ENCODE measurements at places on chromosomes 16 and 17.

- no peak for DNase-seq
Observed at GRCh38 chr17:58066401-58066800, 16.8 kb upstream of the DYNLL2 start.

GRCh38 chr16:87278191-87279093 lies 38.8 kb downstream of the C16orf95 start:
- peak; percentile 60 for DNase-seq

GRCh38 chr16:67707790-67708189 lies 11.3 kb downstream of the GFOD2 start:
- no peak for DNase-seq

GRCh38 chr16:70615945-70616344 lies 30.4 kb upstream of the IL34 start:
- DNase-seq = no peak

DNA sequence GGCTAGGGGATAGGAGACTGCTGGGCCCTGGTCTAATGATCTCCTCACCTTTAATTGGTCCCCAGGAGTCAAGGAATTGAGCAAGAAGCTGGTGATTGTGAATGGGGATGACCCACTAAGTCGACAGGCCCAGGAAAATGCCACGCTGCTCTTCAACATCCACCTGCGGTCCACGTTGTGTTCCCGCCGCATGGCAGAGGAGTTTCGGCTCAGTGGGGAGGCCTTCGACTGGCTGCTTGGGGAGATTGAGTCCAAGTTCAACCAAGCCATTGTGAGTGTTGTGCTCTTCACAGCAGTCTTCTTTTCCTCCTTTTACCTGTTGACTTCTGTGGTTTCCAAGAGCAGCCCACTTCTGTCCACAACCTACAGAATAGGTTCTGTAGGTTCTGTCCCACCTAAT lies 19.4 kb downstream of the POLR2A start:
- no peak for DNase-seq

GRCh38 chr16:87186446-87186845 lies 130.7 kb downstream of the C16orf95 start:
- DNase-seq = no peak

- no peak for DNase-seq
Observed at GRCh38 chr17:36977066-36977465, 28.3 kb downstream of the AATF start.

DNA sequence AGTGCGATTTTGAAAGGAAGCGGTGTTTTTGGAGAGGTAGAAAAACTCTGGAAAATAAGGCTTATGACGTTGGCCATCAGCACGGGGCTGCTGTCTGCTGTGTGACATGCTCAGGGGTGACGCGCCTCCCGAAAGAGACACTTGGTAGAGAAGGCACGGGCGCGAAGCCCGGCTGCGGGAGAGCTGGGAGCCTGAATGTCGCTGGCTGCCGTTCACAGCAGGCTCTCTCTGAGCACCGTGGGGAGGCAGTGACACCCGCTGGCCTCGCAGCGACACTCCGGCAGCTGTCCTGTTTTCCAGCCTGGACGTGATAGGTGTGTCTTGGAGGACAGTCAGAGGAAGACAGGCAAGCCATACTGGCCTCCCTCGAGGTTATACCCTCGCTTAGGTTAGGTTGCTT lies 759.1 kb upstream of the RBFOX1 start:
- DNase-seq = no peak

DNA sequence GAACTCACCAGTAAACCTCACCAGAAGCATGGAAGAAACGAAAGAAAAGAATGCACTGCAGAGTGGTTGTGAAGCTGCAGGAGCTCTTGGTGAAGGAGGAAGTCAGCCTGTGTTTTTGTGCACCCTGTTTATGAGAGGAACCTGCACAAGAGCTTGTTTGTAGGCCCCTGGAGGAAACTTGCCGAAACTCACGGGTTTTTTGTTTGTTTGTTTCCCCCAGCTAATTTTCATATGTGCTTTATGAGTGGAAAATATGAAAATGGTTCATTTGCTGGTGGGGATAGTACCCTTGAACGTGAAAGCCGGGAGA lies 222.7 kb downstream of the C16orf95 start:
- DNase-seq = no peak

- DNase-seq = no peak
Observed at GRCh38 chr17:75654176-75654575, 12.8 kb downstream of the RECQL5 start.

GRCh38 chr17:28896884-28897768 lies at the start of gene FLOT2:
Gene FLOT2, minus strand, starts transcription at chr17:28897733. Its CDS starts 159 bp downstream, at chr17:28897574.
- DNase-seq = peak; percentile 67

DNA sequence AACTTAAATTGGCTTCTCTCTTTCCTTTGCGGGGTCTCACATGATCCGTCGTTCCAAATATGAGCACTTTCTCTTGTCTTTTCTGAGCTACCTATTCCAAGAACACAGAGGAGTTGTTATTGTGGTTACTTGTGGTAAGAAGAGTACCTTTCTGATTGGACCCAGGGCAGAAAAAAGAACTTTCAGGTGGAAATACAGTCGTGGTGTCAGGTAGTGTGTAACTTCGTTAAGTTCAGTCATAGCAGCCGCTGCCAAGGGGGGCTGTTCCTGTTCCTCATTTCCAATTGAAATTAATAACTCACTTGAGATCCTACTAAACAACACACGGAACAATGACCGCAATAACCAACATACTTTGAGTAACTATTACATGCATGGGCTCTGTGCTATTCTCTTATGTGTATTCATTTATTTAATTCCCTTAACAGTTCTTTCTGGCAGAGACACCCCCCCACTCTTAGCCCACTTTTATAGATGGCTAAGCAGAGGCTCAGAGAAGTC lies 681.7 kb downstream of the MAF start:
- DNase-seq = no peak

DNA sequence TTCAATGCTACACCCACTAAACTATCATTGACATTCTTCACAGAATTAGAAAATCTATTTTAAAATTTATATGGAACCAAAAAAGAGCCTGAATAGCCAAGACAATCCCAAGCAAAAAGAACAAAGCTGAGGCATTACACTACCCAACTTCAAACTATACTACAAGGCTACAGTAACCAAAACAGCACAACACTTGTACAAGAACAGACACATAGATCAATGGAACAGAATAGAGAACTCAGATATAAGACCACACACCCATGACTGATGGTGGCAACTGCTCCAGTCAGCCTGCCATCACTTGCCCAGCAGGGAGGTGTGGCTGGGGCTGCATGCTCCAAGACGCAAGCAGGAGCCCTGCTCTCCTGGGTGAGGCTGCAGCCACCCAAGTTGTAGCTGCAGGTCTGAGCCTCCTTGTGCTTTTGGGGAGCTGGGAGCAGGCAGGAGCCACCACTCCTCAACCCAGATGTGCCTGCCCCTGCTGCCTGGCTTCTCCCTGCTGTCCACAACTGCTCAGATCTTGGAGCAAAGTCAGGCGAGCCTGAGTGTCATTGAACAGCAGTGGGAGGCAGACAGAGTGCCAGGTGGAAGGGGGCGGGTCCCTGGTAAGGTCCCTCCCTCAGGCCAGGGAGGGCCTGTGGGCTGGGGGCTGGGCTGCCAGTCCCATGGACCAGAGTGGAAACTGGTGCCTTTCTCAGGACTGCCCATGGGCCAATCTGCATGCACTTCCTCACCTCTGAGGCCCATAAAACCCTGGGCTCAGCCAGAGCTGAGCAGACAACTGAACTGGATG lies 24.7 kb downstream of the SSH2 start:
- DNase-seq = no peak

- no peak for DNase-seq
Observed at GRCh38 chr16:54090602-54091001, 196.0 kb downstream of the IRX3 start.

GRCh38 chr16:25542306-25542705 lies 149.5 kb upstream of the HS3ST4 start:
- DNase-seq = no peak

- no peak for DNase-seq
Observed at GRCh38 chr17:200586-200985, 19.1 kb upstream of the DOC2B start.

DNA sequence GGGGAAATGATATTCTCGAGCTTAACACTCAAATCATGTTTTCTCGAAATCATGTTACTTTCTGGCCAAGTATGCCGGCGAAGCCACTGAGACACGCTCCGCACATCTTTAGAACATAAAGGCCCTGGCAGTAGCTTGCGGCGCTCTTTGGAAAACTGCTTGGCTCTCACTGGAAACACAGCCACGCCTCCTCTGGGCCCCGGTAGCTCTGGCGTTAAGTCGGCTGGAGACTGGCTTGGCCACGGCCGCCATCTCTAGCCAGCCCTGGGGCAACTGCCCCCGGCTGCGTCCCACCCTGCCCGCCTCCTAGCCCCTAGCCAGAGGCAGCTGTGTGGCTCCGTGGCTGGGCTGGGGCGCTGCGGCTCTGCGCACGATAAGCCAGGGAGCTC lies 9.2 kb upstream of the BAIAP2 start:
- no peak for DNase-seq

GRCh38 chr17:30278032-30278431 lies 13.7 kb downstream of the BLMH start:
- no peak for DNase-seq

DNA sequence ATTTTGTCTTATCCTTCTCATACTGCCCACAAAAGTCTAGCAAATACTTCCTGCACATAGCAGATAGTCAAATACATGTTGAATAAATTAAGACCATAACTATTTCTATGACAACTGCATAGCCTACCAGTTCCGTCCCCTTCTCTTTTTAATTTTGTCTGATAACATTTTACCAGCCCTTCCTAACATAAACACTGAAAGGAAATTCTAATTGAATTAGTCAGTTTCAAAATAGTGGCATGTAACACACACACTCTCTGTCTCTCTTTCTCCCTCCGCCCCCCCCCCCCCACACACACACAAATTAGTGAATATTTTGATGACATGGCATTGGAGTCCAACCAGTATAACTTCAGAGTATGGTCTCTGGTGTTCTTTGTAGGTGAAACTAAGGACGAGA lies 41.8 kb downstream of the TNRC6C start:
- no peak for DNase-seq

DNA sequence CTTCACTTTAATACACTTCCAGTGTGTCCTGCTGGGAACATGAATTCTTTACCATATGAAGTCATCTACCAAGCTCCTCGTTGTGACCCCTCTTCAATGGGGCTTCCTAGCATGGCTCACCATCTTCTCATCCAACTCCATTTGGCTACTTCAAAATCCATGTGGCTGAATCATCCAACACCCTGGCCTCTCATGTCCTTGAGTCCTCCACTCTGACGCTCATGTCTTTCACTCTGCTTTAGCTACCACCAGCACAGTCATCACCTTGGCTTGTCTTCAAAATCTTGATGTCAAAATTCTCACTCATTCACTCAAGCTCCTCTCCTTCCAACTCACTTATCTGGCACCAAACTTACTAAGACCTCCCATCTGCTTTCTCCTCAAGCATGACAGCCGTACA lies 35.8 kb downstream of the AMFR start:
- DNase-seq = no peak

DNA sequence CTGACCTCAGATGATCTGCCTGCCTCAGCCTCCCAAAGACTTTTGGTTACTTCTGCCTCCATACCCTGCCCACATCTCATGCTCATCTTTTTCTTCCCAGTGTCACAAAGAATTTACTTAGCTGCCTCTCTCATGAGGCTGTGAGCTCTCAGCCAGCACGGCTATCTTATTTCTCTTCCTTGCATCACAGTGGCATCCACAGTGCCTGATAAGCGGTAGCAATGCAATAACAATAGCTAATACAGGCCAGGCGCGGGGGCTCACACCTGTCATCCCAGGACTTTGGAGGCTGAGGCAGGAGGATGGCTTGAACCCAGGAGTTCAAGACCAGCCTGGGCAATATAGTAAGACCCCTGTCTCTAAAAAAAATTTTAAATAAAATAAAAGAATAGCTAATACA lies 15.5 kb upstream of the MARVELD3 start:
- no peak for DNase-seq

- peak; percentile 57 for DNase-seq
Observed at GRCh38 chr17:82333279-82334171, at the start of gene SECTM1. Gene SECTM1, minus strand, starts transcription at chr17:82333766. Its CDS starts 6,526 bp downstream, at chr17:82327240.

DNA sequence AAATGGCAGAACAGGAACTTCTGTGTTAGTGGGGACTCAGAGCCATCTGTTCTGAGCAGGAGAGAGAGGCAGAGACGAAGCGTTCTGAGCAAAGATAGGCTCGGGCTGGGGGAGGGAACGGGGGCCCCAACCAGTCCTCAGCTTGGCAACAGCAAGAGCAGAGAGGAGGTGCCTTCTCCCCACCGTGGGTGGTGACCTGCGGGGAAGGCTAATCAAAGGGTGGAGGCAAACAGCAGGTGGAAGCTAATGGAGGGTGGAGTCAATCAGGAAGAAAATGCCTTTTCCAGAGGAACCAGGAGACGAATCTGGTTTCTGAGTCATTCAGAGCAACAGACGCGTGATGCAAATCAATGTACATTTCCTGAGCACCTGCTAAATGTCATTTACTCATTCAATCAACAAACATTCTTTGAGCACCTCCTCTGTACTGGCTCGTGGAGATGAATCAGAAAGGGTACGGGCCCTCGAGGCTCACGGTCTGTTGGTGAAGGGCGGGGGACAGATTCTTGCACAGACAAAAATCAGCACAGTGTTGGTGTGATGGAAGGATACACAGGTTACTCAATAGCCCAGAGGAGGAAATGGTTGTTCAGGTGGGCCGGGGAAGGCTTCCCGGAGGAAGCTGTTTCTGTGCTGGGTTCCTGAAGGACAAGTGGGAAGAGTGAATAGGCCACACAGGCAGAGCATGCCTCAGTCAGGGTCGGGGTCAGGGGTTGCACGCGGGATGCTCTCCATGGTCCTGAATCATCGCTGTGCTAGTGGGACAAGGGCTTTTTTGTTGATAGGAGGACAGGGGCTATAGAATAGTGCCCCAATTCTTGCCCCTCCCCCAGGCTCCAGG lies 5.7 kb upstream of the SPNS2 start:
- peak; percentile 46 for DNase-seq

Data from LoVo (cell line).